ENCODE measurements at places on chromosomes 7 and 10. TPM values are rescaled to one million over a fixed set of nuclear protein-coding genes. Genes with fewer than 3 reads are reported as not detected.
A peak's percentile ranks its signal among the peaks of the same experiment; 100 is the strongest.

Gene ZNF394
- polyA plus RNA-seq = 41.3 TPM

Gene EPC1
- polyA plus RNA-seq = 35.2 TPM

Gene TBC1D12
- 8.9 TPM for polyA plus RNA-seq

Gene ACTR3C
- polyA plus RNA-seq = 2.9 TPM

Gene FAM180A
- polyA plus RNA-seq = 0.11 TPM

Gene OR9A2
- not detected for polyA plus RNA-seq

Gene ADAM22
- polyA plus RNA-seq = 0.96 TPM

DNA sequence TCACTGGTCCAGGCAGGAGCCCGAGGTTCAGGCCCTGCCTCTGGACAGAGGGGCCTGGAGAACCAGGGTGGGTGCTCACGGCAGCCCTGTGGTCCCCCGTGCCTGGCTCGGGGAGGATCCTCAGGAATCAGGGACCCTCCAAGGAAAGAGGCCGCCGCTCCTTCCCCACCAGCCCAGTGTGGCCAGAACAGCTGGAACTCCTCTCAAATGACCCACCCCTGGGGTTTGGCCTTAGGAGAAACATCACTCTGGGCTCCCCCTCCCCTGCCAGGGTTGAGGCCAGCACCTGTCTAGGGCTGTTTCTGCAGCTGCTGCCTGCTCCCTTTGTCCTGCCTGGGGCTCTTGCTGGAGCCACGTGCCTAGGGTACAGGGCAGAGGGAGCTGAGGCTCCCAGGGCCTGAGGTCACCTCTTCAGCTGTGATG lies 161.0 kb downstream of the RNF216 start:
- no peak for DNase-seq

- no peak for DNase-seq
These were observed 139.7 kb downstream of the ADCY1 start for GRCh38 chr7:45713669-45714520.

DNA sequence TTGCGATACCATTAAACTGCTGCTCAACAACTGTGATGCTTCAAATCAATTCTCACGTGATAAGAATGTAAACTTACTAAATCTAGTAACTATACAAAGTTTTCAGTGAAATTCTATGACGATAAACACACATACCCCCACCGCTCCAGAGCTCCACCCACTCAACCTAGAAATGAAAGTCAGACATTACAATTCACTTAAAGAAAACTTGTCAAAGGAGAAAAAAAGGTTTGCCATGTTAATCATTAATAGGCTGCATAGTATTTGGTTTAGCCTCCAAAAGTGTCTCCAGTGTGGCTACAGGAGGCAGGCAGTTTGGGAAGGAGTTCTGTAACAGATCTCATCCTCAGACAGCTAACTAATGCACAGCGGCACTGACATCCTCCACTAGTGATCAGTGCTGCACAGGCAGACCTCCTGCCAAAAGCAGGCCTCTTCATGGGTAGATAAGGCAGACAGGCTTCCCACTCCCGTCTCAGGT lies 3.1 kb downstream of the HERPUD2 start:
- DNase-seq = no peak

- DNase-seq = no peak
These were observed 35.3 kb upstream of the AGR2 start for GRCh38 chr7:16840094-16840493.

- no peak for DNase-seq
These were observed 730.8 kb downstream of the PHTF2 start for GRCh38 chr7:78529392-78529791.

DNA sequence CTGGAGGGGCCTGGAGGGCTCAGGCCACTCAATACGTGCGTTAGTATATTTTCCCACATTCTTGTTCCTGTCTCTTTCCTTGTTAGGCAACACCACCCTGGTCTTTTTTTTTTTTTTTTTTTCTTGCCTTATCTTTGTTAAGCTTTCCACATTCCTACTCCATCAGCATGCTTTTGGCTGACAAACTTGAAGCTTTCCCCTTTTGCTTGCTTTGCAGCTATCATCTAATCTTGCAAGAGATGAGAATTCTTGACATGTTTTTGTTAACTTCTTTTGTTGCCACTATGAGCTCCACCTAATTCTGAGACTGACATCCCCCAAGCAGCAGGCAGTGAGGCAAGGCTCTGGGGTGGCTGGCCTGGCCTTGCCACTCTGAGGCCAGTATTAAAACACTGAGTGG lies 52.5 kb upstream of the NRP1 start:
- no peak for DNase-seq

GRCh38 chr10:8181496-8182157 lies 127.1 kb downstream of the GATA3 start:
- DNase-seq = no peak

GRCh38 chr10:63415640-63416244 lies 50.0 kb downstream of the JMJD1C start:
- no peak for DNase-seq

DNA sequence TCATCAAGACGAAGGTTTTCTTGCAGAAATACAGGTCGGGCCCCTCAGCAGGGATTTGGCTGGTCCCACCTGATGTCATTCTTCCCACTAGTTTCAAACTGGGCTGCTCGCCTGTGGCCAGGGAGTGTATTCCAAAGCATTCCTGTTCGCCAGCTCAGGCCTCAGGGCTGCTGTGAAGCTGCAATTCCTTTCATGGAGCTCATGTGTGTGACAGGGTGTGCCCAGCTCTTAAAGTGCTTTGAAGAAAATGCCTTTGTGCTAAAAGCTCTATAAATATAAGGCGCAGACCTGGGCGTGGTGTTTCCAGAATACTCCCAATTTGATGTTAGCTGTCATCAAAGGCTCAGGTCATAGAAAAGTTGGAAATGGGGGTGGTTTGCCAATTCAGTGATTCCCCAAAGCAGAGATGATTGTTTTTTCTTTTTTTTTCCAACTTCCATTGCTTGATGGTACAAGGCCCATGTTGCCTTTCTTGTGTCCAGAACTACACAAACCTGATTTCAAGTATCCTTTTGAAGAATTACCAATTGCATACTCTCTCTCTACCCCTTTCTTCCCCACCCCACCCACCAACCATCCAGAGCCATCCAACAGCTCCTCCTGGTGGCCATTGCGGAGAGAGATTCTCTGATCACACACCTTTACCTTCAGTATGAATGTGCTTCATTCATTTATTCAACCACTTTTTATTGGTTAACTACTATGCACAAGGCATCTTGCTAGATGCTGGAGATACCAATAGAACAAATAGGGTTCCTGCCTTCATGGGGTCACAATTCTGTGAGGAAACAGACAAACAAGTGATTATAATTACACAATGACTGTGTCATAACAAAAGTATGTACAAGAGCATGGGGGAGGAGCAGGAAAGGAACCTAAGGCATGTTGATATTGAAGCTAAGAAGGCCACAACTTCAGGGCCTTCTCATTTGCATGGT lies 297.3 kb upstream of the LYZL1 start:
- peak; percentile 7 for DNase-seq

GRCh38 chr7:66352071-66352470 lies 146.9 kb downstream of the TPST1 start:
- DNase-seq = no peak

Measured in thymus (tissue), 14 donors.